ENCODE measurements at places on chromosomes 5 and 9.

GRCh38 chr5:19920761-19921160 is 67.2 kb downstream of the CDH18 start:
- DNase-seq, result no peak

DNA sequence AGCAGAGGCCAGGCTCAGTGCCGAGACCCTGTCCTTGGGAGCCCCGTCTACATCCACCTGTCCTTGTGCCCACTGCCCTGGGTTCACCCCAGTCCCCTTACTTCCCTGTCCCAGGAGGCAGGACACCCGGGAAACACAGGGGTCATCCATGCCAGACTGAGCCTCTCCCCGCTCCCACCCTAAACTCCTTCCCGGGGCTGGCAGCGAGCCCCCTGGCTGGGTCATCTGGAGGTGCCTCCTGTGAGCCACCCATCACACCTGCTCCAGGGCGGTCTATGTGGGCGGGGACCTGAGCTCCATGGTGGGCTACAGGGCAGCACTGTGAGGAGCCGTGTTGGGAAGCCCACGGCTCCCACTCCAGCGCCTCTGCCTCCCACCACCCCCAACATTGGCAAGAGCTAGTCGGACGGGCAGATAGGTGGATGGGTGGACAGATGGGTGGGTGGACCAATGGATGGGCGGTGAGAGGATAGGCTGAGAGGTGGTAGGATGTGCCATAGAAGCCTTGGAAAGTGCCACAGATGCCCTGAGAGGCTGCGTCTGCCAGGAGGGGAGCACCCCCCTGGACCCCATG is 42.5 kb upstream of the RXRA start:
- no peak for DNase-seq

DNA sequence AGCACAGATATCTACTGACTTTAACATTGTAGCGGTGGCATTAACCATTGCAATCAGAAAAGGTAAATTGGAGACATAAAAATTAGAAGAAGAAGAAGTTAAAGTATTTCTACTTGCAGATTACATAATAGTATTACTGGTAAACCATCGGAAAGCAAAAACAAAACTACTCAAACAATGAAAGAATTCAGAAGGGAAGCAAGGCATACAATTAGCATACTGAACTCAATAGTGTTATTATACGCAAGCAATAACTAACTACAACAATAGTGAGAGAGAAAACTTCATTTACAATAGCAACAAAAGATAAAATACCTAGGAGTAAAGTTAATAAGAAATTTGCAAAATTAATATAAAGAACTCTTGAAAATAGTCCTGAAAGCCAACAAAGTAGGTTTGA is 6.6 kb upstream of the TEX53 start:
- no peak for DNase-seq

- DNase-seq, result no peak
These were observed 110.0 kb downstream of the STK32A start for GRCh38 chr5:147344861-147345260.

DNA sequence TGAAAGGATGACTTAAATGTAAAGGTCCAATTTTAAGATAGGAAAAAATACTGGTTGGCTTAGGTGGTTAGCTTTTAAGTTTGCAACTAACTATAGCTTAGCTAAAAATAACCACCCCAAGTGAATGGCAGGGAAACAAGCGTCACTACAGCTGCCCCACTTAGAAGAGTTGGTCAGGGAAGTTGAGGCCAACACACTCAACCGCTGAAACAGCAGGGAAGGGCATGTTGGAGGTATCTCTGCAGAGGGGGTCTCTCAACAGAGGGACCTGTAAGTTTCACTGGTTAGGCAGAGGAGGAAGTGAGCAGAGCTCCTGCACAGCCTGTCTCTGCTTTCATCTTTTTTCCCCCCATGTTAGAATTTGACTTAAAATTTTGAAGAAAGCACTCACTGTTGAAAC is 75.3 kb downstream of the LHFPL2 start:
- no peak for DNase-seq

DNA sequence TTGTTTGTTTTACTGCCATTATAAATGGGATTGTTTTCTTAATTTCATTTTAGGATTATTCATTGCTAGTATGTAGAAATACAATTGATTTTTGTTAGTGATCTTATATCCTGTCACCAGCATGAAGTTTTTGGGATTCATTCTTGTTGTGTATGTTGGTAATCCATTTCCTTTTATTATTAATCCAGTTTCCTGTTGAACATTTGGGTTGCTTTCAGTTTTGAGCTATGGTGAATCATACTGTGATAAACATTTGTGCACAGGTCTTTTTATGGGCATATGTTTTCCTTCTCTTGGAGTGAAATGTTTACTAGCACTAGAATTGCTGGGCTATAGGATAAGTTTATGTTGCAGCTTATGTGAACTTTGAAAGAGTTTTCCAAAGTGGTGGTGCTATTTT is 69.6 kb downstream of the MAN2A1 start:
- no peak for DNase-seq

DNA sequence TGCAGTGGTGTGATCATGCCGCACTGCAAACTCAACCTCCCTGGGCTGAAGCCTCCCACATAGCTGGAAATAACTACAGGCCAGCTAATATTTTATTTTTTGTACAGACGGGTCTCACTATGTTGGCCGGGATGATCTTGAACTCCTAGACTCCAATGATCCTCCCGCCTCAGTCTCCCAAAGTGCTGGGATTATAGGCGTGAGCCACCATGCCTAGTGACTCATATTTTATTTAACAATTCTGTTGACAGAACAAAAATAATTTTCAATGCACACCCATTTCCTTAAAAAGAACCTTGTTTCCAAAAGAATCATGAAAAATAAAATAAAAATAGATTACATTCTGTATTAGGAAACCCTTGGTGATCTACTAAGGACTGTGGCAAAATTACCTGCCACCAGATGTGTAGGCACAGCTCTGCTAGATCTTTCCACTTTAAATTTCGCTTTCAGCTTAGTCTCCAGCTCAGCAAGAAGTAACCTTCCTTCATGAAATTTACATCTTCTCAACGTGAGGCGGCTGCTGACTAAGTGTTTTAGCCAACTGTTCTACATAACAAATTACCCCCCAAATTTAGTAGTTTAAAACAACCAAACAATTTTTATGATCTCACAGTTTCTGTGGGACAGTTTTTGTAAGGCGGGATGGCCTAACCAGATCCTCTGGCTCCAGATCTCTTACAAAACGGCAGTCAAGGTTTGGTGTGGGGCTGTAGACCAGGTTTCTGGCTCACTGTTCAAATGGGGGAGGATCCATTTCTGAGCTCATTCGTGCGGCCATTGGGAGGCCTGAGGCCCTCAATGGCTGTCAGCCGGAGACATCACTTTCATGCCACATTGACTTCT is 32.6 kb upstream of the GOLPH3 start:
- DNase-seq, result no peak

- no peak for DNase-seq
These were observed 123.4 kb upstream of the APC start for GRCh38 chr5:112614285-112614684.

DNA sequence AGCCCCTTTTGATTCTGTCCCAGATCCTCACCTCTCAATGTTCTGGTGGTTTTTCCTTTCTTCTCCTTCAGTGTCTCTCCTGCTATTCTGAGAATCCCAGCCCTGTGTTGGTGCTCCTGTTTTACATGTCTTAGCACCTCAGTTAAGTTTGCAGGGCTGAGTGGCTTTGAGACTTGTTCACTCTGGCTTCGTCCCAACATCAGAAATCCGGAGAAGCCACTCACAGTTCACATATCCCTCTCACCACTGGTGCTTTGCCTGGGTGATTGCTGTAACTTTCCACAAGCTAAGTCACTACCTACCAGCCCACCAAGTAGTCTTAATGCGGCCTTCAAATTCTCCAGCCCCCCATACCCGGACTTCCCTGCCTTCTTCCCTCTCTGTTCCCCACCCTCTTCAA is 40.2 kb downstream of the CYFIP2 start:
- DNase-seq, result no peak

DNA sequence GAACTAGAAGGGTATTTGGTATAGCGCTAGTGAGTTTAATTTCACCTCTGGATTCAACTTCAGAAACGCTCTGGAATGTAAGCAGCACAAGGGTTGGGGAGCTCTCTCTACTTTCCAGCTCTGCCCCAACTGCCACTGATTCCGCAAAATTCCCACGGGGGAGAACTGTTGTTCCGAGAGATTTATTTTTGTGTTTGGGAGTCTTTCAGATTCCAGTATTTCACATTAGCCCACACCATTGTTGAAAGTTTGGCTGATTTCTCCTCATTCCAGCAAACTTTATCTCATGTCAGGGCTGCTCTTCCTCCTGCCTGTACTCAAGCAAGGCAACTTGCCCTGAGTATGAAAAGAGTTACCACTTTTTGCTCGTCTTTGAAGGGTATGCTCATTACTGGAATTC is 198.5 kb upstream of the EGFLAM start:
- DNase-seq, result no peak

GRCh38 chr5:180302256-180302655 is 10.4 kb upstream of the MAPK9 start:
- no peak for DNase-seq

DNA sequence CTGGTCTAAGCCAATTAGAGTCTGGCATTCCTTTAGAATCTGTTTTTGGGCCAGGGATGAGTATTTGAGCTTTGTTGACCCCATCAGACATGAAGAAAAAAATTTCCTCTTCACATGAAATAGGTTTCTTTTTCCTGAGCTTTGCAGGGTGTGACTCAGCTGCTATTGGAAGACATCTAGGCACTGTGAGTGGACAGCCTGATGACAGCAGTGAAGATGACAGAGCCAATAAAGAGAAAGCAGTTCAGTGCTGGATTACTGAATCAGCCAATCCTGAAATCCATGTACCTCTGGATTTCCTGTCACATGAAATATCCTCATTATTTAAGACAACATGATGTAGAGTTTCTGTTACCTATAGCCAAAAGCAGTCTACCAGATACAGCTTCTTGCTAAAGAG is 51.3 kb upstream of the GRIA1 start:
- DNase-seq, result no peak

DNA sequence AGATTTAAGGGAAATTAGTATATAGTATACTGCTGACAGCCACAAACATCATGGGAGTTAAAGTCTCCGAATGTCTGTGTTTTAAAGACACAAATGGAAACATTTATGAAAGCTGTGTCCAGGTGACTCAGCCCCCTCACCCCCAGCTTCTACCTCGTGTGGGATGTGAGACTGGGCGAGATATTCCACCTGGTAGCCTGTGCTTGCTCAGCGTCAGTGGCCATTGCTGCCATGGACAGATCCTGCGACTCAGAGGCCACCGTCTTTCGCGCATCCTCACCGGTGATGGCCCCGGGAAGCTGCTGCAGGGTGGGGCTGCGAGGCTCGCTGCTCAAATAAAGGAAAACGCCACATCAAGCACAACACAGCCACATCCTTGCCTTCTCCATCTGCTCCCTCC is 31.2 kb upstream of the EXOC3 start:
- no peak for DNase-seq

DNA sequence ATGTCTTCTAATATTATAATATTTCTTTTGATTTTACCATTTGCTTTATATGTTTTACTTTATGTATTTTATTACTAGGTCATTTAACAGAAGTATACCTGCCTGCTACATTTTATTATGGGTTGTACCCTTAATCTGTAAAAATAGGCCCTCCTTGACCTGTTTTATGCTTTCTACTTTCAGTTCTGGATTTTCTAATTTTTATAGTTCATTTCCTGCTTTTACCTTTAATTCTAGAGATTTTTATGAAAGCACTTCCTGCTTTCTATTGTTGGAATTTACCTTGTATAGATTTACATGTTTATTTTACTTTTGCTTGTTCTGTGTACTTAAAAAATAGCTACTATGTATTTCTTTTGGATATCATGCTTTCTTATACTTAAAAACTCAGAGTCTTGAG is 20.6 kb downstream of the ZNF618 start:
- no peak for DNase-seq

DNA sequence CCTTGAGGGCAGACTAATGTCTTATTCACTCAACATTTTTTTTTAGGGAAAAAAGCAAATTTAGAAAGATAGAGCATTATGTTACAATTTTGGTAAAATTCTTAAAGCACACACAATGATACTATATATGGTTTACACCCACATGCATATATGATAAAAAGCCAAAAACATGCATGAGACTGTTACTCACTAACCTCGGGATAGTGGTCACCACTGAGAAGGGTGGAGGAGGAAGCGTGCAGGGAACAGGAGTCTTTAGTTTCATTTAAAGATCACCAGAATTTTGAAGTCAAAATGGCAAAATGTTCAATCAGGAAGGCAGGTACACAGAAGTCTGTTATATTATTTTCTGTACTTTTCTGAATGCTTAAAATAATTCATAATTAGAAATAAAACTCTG is 9.2 kb downstream of the ARL15 start:
- no peak for DNase-seq

DNA sequence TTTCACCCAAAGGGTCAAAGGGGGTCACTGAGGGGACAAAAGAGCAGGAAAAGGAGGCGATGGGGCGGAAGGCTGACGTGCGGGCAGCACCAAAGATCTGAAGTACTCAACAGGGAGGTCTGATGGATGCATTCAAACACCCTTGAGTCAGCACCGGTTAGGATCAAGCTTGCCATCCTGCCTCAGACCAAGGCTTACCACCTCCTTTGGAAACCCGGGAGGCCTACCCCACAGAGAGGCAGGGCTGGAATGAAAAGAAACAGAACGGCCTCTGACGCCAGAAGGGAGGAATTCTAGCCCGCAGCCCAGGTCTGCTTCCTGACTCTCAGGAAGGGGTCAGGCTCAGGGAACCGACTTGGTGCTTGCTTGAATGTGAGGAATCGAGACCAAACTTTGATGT is 125.6 kb downstream of the PAPPA start:
- DNase-seq, result no peak

GRCh38 chr5:108461628-108462367 is 79.9 kb upstream of the FBXL17 start:
- no peak for DNase-seq

DNA sequence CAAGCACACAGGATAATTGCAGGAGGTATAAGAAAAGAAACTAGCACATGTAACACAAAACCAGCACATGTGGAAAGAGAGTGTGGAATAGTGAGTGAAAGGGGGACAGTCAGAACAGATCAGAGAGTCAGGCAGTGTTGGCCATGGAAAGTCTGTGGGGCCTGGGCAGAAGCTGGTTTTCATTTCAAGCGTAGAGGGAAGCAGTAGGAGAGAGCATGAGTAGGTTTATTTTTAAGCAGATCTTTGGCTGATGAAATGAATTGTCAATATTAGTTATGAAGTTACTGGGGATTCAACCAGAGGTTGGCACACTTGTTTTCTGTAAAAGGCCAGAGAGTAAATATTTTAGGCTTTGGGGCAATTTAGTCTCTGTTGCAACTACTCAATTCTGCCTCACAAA is 283.1 kb downstream of the SMARCA2 start:
- DNase-seq, result no peak

DNA sequence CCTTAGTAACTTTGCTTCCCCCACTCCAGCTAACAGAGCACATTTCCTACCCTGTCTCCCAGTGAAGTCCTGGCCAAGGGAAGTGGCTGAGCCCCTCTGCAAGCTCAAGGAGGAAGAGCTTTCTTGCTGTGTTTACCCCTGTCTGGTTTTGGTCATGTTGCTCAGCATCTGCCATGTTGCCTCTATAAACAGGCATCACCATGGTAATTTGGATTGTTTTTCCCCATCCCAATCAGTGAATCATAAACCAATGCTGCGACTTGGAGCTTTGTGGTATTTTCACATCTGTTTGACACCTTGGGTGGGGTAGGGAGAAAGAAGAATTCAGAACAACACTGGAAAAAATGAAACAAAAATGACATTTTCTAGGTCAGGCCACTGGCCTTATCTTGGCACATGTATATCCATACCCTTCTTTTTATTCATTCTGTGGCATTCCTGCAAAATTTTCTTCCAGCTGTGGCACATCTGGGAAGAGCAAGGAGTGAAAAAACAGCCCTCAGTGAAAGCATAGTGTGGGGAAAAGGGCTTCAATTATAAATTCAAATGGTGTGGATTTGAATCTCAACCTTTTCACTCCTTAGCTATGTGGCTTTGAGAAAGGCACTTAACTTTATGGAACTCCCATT is 42.5 kb downstream of the SLIT3 start:
- no peak for DNase-seq
